ENCODE measurements at places on chromosomes 13 and 19.

DNA sequence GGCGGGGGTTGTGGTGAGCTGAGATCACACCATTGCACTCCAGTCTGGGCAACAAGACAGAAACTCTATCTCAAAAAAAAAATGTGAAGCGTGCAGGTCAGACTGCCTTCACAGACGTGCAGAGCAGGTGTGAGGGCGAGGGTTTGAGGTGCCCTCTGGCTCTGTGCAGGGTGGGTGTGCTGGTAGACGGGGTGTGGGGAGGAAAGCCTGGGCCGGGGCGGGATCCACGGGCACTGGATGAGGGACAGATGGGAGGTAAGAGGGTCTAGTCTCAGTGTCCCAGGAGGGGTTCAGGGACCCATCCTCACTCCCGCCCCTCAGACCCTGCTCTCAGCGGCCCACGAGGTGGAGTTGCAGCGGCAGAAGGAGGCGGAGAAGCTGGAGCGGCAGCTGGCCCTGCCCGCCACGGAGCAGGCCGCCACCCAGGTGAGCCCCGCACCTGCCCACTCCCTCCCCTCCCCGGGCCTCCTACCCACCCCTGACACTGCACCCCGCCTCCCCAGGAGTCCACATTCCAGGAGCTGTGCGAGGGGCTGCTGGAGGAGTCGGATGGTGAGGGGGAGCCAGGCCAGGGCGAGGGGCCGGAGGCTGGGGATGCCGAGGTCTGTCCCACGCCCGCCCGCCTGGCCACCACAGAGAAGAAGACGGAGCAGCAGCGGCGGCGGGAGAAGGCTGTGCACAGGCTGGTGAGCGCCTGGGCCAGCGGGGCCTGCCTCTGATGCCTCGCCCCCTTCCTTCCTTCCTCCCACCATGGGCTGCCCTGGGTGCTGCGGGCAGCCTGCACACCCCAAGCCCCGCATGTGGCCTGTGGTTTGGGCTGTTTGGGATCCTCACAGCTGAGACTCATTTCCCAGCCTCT lies 9.1 kb downstream of the NOP53 start:
- DNase-seq = no peak

DNA sequence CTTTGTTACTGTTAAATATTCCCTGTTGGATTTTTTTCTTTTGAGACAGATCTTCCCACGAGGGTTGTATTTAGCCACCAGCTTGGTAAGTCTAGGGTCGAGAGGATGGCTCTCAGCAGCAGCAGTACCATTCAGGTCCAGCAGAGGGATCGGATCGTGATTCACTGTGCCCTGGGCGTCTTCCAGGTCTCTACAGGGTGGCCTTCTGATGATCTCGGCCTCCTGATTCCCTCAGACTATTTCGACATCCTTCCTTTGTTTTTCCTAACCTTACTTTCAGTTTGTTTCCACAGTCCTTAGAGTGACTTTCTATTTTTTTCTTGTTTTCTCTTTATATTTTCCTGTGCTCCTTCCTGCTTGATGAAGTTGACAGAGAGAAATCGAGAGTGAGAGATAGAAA lies 1436.9 kb downstream of the UQCRFS1 start:
- no peak for DNase-seq

- no peak for DNase-seq
Observed at GRCh38 chr13:30863796-30864195, 42.3 kb upstream of the MEDAG start.

DNA sequence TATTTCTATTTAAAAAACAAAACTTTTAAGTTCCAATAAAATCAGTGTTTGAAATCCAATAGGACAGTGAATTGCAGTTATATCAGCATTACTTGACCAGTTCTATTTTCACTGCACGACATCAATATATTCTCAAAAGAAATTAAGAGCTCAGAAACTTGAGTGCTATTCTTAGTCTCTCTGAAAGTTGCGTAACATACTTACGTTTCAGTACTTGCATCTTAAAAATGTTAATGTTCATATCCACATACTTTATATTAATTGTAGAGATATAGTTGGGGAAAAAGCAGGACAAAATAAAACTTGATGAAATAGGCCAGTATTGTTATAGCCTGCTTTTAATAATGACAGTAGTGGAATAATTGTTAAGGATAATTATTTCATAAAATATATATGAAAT lies 720.5 kb upstream of the PCDH9 start:
- DNase-seq = no peak

GRCh38 chr19:36672368-36672767 lies 5.7 kb upstream of the ZNF461 start:
- DNase-seq = no peak

- DNase-seq = no peak
Observed at GRCh38 chr19:51472607-51473006, 5.7 kb upstream of the CEACAM18 start.

DNA sequence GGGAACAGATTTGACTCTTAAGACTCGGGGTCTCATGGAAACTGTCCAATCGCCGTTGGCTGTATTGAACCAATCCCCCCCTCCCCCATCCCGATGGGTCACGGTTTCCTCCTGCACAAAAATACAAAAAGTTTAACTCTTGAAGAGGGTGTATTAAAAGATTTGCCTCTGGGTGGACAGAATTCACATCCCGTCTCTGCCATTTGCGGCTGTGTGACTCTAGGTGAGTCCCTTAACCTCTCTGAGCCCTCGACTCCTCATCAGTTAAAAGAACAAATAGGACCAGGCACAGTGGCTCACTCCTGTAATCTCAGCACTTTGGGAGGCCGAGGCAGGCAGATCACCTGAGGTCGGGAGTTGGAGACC lies 31.3 kb upstream of the FEM1A start:
- no peak for DNase-seq

GRCh38 chr13:71877256-71877653 lies 10.3 kb upstream of the DACH1 start:
- DNase-seq = no peak

- no peak for DNase-seq
Observed at GRCh38 chr19:35249146-35249847, 495 bp downstream of the LSR start.

DNA sequence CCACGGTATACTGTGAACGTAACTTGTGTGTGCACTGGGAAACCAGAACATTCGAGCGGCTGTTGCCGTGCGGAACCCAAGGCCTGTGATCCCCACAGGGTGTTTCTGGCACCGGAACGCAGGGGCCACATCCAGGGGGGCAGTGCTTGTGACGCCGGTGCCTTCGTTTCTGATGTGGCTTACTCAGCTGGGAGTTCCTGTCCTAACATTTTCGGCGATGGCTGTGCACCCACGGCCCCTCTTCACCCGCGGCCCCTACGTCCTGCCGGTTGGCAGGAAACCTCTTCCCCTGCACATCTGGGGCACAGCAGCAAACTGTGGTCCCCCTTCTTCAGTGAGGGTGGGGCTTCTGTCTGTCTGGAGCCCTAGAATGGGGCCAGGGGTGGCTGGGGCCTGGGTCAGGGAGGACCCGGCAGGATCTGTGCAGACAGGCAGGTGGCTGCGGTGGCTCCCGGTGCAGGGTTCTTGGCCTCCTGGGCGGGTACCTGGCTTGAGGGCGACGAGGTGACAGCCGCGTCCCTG lies 26.2 kb downstream of the CSNK1G2 start:
- no peak for DNase-seq

DNA sequence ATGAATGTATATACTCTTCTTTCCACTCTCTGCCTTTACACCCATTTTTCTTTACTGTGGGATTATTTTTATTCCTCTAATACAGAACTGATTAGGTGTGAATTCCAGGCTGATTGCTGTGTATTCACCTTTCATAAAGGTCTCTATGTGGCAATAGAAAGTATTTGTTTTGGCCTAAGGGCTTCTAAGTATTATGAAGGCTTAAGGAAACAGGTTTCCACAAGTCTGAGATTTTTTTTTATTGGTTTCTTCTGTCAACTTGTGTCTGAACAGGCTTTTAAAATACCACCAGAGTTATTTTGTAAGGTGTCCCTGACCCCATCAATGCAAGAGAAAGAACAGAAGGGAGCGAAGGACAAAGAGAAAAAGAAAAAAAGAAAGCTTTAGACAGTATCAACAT lies 1102.0 kb upstream of the SPRY2 start:
- DNase-seq = no peak

GRCh38 chr19:18377026-18377425 lies 8.9 kb upstream of the GDF15 start:
- no peak for DNase-seq

DNA sequence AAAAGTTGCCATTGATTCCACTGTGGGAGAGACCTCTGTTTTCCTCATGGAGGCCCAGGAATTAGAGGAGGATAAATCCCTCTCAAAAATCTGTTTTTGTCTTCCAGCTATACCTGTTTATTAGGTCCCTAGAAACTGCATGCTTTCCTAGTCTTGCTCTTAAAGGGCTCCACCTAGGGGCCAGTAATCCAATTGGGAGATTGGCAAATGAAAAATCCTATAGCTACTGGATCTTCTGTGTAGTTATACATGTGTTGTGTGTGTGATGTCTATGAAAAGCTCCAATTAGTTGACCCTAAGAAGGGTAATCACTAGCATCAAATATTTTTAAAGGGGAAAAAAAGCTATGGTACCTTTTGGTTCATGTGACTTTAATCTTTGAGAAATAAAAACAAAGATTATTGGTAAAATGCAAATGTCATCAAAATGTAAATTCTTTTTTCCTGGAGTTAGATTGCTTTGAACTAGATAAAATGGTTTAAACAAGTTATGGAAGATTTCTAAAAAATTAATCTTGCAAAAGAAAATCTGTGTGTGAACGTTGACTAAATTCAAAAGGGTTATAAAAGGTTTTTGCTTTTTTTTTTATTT lies 63.4 kb upstream of the C1QTNF9B start:
- DNase-seq = no peak

- DNase-seq = no peak
Observed at GRCh38 chr19:32397671-32398101, 7.9 kb upstream of the DPY19L3 start.

GRCh38 chr19:31715249-31715945 lies 366.2 kb upstream of the TSHZ3 start:
- no peak for DNase-seq

DNA sequence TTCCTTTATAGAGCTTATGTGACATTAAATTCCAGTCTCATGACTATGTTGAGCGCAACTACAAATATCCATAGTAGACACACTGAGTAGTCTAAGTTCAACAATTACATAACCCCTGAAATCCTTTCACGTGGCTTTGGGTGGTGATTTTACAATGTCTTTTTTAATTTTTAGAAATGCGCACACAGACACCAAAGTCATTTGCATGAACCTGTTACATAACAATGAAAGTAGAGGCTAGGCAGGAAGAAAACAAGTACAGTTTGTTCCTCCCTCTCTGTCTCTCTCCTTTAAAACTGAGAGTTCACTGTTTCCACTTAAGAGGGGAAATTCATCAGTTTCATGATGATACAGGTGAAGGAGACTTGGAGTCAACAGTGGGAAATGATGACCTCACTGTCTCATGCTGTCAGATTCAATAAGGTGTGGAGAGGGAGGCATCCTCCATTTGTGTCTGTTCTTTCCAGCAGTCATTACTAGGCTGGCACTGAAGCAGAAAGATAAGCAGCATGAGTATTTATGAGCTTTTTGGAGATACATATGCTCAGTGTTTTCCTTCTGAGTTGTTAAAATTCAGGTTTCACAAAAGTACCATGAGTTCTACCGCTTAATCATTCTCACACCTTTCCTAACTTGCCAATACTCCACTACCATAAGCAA lies 201.8 kb downstream of the LHFPL6 start:
- no peak for DNase-seq

GRCh38 chr13:105971312-105971711 lies 564.1 kb downstream of the EFNB2 start:
- no peak for DNase-seq

GRCh38 chr13:94657167-94657566 lies 55.2 kb downstream of the SOX21 start:
- no peak for DNase-seq

DNA sequence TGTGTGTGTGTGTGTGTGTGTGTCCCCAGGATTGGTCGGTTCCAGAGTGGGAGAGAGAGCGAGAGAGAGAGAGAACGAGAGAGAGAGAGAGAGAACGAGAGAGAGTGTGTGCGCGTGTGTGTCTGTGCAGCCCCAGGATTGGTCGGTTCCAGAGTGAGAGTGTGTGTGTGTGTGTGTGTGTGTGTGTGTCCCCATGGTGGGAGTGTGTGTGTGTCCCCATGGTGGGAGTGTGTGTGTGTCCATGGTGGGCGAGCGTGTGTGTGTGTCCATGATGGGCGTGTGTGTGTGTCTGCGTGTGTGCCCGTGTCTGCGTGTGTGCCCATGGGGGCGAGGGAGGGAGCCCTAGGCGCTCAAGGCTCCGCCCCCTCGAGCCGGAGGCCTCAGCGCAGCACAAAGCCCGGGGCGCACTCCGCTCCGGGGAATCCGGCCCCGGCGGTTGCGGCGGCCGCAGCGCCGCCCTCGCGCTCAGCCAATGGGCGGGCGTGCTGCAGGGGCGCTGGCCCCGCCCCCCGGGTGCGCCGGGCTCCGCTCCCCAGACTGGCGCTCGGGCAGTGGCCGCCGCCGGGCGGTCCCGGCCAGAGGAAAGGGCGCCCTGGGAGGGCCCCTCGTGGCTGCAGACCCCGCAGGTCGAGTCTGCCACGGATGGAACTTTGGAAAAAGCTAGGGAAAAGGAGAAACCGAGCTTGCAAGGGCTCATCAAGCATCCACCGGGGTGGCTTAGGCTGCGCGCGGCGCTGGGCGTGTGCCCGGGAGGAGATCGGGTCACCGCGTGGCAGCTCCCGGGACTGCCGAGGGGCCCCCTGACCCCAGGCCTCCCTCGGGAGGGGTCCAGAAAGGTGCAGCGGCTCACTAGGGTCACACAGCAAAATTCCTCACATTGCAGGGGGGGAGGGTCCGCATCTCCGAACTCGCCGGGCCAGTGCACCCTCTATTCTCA lies 96.2 kb downstream of the INSR start:
- DNase-seq = peak; percentile 79

All from stimulated activated CD4-positive, alpha-beta T cell treated with anti-CD3 and anti-CD28 coated beads, TNF-alpha, amount 100 ng/mL, for 1 hour (primary cell).